ENCODE measurements at places on chromosomes 16 and 17. TPM values are rescaled to one million over a fixed set of nuclear protein-coding genes. Genes with fewer than 3 reads are reported as not detected.

OTOA gene
- not detected for polyA plus RNA-seq

SPPL2C gene
- not detected for polyA plus RNA-seq

C16orf54 gene
- polyA plus RNA-seq = not detected

CD300A gene
- polyA plus RNA-seq = 0.50 TPM

TVP23A gene
- polyA plus RNA-seq = 0.12 TPM

CD7 gene
- polyA plus RNA-seq = not detected

SULT1A4 gene
- polyA plus RNA-seq = 3.3 TPM
